ELR (cell line): ENCODE measurements at places on chromosomes 4 and X.

- DNase-seq, result no peak
Observed at GRCh38 chr4:76765473-76766183, 132.3 kb downstream of the SOWAHB start.

GRCh38 chr4:138958519-138958918 lies 57.1 kb upstream of the NOCT start:
- DNase-seq, result no peak

DNA sequence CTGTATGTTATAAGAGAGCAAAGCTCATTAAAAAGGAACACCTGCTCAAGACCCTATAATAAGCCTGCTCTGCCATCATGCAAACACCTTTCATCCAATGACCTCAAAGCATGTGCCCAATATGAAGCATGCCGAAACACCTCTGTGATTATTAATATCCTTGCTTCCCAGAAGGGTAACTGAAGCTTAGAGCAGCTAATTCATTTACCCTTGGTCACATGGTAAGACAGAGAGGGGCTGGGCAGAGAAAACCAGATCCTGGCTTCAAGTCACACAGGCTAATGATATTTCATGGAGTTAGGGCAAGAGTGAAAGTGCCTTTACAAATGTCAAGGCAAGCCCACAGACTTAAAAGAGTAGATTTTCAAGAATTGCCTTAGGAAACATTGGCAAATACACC lies 5.6 kb downstream of the AMOT start:
- DNase-seq, result no peak

- no peak for DNase-seq
Observed at GRCh38 chr4:23874536-23874901, 15.3 kb downstream of the PPARGC1A start.

DNA sequence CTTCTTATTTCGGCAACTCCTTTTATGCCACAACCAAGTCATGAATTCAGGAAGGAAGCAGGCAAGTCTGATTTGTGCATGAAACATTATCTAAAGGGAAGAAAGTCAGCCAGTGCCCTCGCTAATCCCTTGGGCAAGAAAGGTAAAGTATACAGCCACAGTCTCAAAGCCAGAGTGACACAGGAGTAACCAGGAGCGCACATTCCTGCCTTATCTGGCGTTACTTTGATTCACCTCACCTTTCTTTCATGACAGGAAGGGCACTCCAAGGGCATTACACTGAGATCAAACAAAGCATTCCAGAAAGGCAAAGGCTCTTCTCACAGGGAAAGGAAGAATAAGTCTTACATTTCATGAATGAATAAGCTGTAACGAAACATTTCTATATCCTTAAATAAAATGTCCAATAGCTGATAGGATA lies 38.8 kb downstream of the FAT1 start:
- DNase-seq, result no peak

DNA sequence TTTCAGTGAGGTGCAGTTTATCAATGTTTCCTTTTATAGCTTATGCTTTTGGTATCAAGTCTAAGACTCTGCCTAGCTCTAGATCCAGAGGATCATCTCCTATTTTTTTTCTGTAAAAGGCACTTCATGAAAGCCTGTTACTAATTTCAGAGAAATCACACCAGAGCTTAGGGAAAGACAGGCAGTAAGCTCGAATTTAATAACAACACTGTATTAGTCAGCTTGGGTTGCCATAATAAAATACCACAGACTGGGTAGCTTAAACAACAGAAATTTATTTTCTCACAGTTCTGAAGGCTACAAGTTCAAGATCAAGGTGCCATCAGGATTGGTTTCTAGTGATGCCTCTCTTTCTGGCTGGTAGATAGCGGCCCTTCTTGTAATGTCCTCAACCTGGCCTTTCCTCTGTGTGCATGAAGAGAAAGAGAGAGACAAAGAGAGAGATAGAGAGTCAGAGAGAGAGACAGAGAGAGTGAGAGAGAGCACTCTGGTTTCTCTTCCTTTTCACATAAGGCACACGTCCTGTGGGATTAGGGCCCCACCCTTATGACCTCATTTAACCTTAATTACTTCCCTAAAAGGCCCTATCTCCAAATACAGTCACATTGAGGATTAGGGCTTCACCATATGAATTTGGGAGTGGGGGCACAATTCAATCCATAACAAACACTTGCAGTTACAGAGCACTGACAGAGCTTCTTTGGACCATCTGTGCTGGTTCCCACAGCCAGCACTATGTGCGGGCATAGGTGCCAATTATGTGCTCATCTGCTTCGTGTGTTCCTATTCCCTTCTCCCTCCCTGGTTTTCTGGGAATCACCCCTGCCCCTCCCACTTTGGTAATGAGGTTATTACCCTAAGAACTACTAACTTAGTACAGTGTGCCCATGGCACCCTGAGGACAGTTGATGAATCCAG lies 114.8 kb upstream of the MED14 start:
- peak; percentile 10 for DNase-seq

DNA sequence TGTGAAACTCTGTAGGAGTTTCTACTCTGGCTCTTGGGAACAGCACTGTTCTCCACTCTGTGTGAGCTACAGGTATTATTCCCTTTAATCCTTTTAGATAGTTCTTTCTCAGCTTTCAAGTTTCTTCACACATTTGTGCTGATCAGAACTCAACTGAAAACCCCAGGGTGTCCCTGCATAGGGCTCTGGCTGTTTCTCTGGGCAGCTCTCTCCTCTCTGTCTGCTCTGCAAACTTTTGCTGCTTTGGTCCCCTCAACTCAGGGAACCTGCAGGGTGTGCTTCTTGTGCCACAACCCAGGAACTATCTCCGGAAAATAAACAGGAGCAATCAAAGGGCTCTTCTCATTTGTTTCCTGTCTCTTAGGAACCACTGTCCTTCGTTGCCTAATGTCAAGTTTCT lies 196.6 kb upstream of the GABRA2 start:
- DNase-seq, result no peak

- peak; percentile 61 for DNase-seq
Observed at GRCh38 chr4:20422398-20422797, 170.7 kb downstream of the SLIT2 start.

DNA sequence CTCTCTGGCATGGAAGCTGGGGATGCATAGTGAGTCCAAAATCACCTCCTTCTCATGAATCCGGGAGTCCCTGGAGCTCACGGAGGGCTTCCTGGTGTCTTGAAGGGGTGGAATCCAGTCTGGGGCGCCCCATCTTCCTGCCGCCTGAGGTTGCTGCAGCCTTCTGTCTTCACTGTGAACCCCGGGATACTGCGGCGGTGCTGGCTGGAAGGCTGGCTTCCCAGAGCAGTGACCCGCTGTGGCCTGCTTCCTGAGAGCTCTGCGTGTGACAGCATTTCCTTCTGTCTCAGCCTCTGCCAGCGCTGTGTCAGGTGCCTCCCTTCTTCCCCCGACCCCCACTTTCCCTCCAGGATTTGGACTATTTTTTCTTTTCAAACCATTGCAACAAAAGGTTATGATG lies 98.8 kb upstream of the STOX2 start:
- no peak for DNase-seq

DNA sequence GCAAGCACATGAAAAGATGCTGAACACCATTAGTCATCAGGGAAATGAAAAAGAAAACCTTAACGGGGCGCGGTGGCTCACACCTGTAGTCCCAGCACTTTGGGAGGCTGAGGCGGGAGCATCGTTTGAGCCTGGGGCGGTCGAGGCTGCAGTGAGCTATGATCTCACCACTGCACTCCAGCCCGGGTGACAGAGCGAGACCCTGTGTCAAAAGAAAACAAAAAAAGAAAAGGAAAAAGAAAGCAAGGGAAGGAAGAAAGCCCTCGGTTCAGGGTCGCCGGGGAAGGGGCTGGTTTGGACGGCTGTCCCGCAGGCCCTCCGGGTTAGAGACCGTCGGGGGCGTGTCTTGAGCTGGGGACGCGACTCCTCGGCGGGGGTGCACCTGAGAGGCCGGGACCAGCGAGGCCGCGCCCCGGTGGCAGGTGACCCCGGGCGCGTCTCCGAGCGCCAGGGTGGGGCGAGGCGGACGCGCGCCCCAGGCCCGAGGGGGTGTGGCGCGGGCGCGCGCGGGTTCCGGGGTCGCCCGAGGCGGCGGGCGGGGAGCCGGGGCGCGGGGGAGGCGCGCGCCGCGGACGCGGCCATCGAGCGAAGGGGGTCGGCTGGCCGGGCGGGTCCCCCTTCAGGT lies 478 bp upstream of the PLXNA3 start:
- DNase-seq, result peak; percentile 43

DNA sequence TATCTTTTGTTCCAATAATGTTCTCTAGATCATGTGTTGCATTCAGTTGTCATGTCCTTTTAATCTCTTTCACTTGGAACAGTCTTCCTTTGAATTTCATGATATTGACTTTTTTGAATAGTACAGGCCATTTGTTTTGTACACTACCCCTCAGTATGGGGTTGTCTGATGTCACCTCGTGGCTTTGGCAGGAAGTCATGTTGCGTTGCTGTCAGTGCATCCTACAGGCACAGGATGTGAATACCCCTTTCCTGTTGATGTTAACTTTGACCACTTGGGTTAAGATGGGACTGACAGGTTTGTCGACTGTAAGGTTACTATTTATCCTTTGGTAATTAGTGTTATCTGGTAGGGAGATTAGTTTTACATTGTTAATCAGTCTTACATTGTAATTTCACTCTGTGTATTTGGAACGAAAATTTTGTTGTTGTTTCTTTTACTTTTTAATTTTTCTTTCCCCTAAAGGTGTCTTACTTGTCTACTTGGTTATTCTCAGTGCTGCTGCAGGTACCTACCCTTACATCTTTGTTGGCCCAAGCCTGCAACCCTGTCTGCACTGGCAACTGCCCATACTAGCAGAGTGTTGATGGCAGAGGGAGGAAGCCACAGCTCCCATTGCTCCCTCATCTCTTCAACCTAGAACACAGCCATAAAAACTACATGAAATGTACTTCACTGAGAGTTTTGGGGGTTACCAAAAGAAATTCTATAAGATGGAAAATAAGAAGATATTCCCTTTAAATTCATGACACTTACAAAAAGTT lies 14.7 kb upstream of the ATP8A1 start:
- no peak for DNase-seq

DNA sequence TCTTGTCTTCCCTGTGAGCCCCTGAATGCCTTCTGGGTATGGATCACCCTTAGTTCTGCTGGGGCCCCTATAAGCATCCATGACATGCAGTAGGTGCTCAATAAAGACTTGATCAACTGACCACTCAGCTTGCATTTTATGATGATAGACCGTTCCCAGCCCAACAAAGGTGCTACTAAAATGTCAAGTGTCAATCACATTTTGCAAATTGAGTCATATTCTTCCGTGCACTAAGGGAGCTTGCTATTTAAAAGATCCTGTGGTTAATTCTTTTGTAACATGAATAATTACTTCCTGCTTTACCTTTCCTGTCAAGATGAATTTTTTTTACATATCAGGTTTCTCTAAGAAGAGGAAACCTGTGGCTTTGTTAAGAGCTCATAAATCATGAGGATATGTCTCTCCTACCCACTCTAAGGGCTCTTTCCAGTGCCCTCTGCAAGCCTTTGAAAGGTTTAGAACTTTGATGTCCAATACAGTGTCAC lies 47.6 kb downstream of the SH3KBP1 start:
- DNase-seq, result peak; percentile 8

DNA sequence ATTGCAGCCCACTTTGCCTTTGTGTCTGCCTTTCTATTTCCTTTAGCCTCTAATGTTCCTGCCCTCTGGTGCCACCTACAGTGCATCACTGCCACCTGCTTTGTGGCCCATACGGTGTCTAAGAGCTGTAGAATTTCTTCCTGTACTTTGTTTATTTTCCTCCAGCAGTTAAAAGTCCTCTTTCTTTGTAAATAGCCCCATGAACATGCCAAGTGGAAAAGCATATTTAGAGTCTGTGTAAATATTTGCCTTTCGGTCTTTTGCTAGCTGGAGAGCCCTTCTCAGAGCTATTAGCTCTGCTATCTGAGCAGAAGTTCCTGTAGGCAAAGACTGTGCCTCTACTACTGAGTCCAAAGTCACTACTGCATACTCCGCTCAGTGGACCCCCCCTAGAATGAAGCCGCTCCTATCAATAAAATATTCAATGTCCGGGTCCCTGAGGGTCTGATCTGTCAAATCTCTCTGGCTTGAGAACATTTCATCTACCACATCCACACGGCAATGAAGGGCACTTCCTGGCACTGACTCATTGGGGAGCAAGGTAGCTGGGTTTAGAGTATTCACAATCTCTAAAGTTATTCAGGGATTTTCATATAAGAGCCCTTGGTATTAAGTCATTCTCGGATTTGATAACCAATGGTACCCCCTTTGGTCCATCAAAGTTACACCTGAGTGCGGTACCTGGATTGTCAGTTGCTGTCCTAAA lies 36.3 kb downstream of the SULT1E1 start:
- peak; percentile 6 for DNase-seq

GRCh38 chrX:63929608-63930007 lies 144.6 kb upstream of the ARHGEF9 start:
- DNase-seq, result no peak

DNA sequence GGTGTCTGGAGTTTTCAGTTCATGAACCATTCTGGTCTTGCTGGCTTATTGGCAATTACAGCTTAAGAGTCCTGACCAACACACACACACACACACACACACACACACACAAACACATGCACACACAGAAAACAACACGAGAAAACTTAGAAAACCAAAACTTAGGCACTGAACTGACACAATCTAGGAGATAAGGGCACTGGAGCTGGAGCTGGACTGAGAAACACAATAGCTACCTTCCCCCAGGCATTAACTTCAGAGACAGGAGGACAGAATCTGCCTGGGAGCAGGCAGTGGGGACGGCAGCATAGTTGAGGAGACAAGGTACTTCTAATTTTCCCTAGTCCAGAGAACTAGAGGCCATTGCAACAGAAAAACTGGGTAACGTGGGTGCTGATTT lies 62.3 kb downstream of the LNX1 start:
- DNase-seq, result no peak

DNA sequence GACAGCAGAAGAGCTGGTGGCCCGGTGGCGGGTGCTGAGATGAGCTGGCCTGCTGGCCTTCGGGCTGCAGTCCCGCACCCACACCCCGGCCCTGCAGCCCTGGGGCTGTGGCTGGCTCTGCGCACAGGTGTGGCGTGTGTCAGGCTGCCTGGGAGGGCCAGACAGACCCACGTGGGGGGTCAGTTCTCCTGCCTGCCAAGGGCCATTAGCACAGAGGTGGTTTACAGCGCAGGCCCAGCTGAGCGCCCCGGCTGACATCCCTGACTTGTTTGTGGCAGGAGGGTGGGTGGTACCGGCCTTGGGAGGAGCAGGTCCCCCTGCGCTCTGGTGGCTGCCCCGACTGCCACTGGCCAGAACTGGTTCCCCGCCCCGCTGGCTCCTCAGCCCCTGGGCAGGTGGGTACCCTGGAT lies 9.4 kb upstream of the HGFAC start:
- DNase-seq, result no peak

GRCh38 chrX:74242050-74242449 lies 61.9 kb upstream of the ZCCHC13 start:
- peak; percentile 62 for DNase-seq

- no peak for DNase-seq
Observed at GRCh38 chrX:142483965-142484364, 278.9 kb upstream of the MAGEC2 start.

DNA sequence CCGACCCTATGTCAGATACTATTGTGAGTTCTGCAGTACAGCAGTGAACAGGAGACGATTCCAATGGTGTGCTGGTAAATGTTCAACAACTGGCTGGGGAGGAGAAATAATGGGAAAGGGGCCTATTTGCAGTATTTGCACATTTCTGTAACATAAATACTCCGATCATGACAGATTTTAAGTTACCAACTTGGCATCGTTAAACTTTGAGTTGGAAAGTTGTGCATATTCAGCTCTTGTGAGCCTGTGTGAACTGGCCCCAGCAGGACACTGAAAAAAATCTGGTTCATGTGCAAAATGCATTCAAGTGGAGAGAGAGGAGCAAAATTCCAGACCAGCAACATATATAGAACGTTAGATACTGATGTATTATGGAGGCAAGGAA lies 175.0 kb downstream of the MAPK10 start:
- no peak for DNase-seq

GRCh38 chrX:9462456-9462855 lies 2.4 kb upstream of the TBL1X start:
- no peak for DNase-seq
